ENCODE measurements at places on chromosomes 6 and 20. TPM values are rescaled to one million over a fixed set of nuclear protein-coding genes. Genes with fewer than 3 reads are reported as not detected.
A peak's percentile ranks its signal among the peaks of the same experiment; 100 is the strongest.

PRR18 gene
- not detected for total RNA-seq

DNAH8 gene
- 0.08 TPM for total RNA-seq

NT5DC1 gene
- total RNA-seq = 11.8 TPM

LPA gene
- not detected for total RNA-seq

KCNB1 gene
- total RNA-seq = 0.91 TPM

NCOA7 gene
- total RNA-seq = 16.7 TPM

CST4 gene
- total RNA-seq = not detected

SLCO4A1 gene
- total RNA-seq = 59.1 TPM

OLIG3 gene
- not detected for total RNA-seq

FAM83D gene
- 15.7 TPM for total RNA-seq

MOG gene
- total RNA-seq = not detected

AGER gene
- total RNA-seq = 1.5 TPM

SULF2 gene
- total RNA-seq = 76.2 TPM

SLC35D3 gene
- 0.18 TPM for total RNA-seq

ZKSCAN3 gene
- 5.5 TPM for total RNA-seq

SLC17A1 gene
- not detected for total RNA-seq

DNA sequence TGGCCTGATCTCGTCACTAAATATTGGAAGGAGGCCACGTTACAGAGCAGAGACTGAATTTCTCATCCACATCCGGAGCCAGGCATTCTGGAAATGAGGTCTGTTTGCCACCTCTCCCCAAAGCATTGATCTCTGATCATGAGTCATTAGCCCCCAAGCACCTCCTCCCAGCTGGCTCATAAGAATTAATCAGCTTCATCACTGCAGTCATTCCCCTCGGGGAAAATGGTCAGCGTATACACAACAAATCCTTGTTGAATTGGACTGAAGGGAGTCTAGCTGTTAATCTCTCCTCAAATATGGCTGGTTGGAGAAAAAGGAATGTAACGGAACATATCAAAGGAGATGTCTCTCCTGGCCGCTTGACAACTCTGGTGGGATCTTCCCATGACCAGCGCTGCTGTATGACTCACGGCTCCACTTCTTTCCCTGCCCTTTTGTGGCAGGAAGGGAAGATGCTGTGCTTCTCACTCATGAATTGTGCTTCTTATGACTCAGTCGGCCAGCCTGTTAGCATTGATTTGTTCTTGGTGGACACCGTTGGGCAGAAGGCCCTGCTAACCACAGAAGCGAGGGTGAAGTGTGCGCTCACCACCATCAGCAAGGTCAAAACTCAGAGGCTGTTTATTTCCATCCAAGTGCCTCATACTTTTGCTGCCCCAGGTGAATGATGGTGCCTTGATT lies 76.7 kb downstream of the RNF182 start:
- DNase-seq = no peak

GRCh38 chr6:89351671-89352277 lies 748 bp downstream of the UBE2J1 start:
- DNase-seq = no peak

DNA sequence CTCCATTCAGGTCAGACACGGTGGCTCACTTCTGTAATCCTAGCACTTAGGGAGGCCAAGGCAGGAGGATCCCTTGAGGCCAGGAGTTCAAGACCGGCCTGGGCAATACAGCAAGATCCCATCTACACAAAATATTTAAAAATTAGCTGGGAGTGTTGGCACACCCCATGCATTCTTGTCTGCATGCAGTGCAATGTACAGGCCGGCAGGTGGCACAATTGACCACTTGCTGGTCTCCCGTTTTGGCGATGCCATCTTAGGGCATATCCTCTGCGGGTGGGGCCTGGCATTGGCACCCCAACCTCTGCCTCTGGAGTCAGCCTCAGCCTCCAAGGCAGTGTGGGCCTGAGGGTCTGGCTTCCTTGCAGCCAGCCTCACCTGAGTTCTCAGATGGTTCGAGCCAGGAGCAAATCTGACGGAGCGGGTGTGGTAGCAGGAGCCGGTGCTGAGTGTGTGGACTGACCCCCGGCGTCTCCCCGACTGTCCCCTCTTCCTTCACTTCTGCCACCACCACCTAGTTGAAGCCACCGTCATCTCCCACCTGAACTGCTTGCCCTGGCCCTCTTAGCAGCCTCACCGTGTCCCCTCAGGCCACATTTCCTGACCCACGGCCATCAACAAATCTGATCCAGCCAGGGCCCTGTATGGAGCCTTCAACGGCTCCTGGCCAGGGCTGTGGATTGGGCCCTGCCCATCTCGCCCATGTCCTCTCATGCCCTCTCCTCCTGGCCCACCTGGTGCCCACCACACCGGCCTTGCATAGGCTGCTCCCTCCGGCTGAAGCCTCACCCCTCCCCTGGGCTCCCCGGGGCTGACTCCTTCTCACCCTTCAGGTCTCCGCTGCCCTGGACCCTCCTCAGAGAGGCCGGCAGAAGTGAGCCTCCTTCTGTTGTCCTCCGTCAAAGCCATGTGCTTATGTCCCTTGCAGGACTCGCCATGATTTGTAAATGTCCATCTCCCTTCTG lies 44.0 kb downstream of the EFCAB8 start:
- no peak for DNase-seq

- DNase-seq = no peak
Observed at GRCh38 chr6:113299531-113299930, 557.6 kb upstream of the MARCKS start.

- DNase-seq = no peak
Observed at GRCh38 chr6:28982476-28983266, 22.4 kb downstream of the ZNF311 start.

DNA sequence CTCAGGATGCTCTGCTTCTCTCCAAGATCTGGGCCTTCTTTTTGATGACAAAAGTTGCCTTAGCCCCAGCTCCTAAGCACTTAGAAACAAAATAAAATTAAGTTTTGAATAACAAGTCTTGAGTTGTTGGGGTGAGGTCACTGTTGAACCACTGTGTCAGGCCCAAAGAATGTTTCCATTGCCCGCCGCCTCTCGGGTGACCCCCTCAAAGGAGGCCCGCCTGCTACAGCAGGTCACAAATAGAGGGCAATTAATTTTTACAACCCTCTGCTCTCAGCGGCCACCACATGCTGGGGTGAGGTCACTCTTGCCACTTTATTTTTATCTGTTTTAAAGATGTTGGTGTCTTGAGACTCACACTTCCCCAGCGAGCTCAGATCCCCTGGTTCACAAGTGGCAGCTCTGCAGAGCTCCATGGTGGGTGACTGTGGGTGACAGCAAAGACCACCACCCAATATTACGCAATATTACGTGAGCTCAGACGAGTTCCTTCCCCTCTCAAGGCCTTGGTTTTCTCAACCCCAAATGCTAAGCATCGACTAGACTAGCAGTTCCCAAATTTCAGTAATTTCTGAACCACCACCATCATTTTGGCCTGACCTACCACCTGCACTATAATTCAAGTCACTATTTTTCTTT lies 247.7 kb upstream of the PMEPA1 start:
- no peak for DNase-seq

- peak; percentile 60 for DNase-seq
Observed at GRCh38 chr6:35078896-35079295, 62.2 kb downstream of the TCP11 start.

- DNase-seq = no peak
Observed at GRCh38 chr6:158071121-158072082, 89.7 kb downstream of the SYNJ2 start.

DNA sequence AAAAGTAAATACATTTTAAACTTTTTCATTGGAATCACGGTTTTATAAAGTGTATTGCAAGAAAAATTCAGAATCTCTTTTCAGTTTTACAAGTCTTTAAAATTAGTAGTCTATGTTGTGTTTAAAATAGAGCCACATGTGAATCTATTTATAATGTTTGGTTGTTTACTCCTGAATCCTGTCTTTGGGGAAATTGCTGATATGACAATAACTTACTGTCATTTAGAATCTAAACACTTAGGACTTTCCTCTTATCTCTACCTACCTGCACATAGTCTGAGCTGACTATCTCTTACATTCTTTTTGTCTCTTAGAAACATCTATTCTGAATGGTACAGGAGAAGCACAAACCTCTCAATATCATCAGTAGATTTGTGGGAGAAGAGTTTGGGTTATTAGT lies 4.1 kb upstream of the SRSF12 start:
- DNase-seq = no peak

DNA sequence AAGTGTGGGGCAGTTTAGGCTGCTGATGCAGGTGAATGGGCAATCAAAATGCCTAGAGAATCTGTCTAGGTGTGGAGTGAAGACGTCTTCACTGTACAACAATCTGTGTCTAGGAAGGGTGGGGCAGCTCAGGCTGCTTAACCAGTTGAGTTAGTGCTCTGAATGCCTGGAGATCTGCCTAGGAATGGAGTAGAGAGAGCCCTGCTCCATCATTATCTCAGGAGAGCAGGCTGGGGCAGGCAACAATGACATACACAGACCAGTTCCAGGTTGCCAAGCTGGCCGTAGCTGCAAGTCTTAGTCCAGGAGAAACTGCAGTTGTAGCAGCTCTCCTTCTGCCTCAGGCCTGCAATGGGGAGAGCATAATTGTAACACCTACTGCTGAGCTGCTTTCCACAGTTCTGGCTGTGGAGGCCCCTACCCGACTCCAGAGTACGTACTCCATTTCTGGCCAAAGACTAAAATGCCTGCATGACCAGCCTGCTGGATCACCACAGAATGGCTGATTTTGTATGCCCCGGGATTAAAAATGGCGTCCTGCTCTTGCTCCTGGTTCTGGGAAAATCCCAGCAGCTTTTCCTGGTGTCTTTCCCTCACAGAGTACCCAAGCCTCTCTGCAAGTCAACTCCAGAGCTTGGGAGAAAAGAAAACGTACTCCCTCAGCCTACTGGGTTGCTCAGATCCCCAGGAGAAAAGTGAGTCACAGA lies 545.4 kb downstream of the ADGRB3 start:
- no peak for DNase-seq

GRCh38 chr6:163260111-163260895 lies 154.2 kb upstream of the QKI start:
- no peak for DNase-seq

DNA sequence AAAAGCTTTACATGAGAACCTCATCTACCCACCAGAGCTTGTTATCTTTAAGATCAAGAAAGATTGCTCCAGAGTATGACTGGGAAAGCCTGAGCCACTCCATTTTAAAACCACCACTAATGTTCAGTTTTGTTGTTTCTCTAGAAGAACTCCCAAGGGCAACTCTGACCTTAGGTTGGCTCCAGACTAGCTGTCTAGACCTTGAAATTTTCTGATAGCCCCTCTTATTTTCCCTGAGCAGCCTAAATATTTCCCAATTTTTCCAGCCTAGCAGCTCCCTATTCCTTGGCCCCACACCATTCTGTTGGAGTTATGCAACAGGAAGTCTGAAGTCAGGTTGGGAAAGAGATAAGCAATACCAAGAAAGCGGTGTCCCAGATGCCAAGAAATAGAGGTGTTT lies 84.6 kb upstream of the TCF21 start:
- no peak for DNase-seq

DNA sequence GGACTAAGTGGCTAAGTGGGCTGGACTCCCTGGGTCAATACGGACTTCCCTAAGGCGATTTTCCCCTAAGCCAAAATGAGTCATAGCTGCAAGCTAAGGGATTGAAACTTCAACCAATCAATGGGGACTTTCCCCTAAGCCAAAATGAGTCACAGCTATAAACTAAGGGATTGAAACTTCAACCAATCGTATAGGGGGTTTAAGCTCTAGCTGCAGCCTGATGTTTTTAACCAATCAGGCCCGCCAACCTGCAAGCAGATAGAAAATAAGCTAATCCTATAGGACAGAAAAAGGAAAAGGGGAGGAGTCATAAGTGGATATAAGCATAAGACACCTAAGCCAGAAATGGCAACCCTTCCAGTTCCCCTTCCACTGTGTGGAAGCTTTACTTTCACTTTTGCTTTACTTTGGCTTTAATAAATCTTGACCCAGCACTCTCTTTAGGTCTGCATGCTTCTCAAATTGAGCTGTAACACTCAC lies 655.0 kb upstream of the HS3ST5 start:
- DNase-seq = no peak

- DNase-seq = no peak
Observed at GRCh38 chr6:64227863-64228262, 592.3 kb downstream of the PHF3 start.

DNA sequence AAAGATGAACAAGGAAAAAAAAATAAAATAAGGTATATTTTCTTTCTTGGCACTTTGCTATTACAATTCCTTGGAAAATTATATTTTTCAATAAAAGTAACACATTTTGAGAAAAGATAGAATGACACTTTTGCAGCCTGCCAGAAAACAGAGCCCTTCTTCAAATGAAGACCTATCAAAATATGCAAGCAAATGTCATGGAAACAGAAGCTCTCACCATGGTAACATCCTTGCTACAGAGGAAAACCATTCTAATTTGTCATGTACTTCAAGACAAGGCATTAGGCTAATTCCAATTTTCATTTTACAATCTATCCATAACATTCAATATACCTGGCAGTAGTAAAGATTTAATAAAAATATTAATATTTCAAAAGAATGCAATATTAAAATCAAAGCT lies 177.9 kb downstream of the RNGTT start:
- no peak for DNase-seq

DNA sequence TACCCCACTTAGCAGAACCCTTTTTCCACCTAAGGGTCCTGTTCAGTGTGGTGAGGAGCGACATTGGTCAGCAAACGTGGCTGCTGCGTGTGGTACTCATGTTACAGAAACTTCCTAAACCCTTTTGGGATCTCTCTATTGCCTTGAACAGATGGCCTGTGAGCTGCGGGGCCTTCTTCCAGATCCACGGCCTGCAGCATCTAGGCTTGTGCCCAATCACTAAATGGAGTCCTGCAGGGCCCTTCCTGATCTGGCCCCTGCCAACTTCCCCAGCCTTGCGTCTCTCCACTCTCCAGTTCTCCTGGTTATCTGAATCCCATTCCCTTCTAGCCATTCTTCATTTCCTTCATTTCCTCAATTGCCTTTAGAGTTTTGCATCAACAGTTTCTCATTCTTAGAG lies 85.6 kb downstream of the PDE7B start:
- no peak for DNase-seq

DNA sequence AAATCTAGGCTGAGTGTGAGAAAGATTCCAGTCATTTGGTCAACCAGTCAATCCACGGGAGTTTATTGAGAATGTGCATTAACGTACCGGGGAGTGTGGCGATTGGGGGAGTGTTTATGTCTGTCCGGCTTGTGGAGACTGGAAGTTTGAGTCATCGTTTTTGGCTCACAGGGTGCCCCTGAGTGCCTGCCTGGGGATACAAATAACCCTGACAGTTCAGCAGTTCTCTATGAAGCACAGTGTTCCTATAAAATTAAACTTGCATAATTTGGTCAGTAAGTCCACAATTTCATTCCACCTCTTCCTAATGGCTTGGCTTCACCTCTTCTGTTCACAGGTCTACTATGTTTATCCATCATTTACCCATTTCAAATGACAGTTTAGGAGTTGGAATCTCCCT lies 72.6 kb upstream of the PLEKHG1 start:
- no peak for DNase-seq

Measured in suprapubic skin (tissue), 4 donors.